ENCODE measurements at places on chromosomes 16 and 17.

DNA sequence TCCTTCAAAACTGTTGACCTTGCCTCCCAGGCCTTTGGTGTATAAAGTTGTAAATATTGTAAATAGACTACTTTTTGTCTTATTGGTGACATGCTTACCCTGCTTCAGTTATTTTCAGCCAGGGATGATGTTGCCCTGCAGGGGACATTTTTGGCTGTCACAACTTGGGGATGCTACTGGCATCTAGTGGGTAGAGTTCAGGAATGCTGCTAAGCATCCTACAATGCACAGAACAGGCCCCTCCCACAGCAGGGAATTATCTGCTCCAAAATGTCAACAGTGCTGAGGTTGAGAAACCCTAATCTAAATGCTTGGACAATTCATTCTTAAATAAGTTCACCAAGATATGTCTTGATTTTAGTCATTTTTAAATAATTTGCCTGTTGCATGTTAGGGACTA lies 459.8 kb downstream of the PMP22 start:
- DNase-seq, result no peak

DNA sequence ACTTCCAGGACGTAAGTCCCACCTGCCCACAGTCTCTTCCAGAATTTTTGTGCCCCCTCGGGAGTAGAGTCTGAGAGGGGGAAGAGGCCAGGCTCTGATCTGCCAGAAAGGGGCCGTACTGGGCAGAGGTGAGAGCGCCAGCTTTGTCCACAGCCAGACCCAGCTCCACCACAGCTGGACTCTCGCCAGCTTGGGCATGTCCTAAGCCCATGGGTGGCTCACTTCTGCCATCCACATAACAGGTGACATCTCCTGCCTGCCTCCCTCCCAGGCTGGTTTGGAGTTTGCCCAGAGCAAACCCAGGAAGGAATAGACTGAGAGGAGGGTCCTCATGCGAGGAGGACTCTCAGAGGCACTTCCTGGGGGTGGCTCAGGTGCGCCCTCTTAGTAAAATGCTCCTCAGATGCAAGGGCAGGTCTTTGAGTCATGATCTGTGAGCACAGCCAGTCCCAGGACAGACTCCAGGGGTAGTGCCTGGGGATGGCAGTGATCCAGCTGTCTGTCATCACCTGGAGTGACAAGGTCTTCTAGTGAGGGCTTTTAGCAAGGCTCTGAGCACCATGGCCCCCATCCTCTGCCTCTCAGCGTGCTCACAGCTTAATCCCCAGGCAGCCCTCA lies 89.2 kb downstream of the AMFR start:
- no peak for DNase-seq

DNA sequence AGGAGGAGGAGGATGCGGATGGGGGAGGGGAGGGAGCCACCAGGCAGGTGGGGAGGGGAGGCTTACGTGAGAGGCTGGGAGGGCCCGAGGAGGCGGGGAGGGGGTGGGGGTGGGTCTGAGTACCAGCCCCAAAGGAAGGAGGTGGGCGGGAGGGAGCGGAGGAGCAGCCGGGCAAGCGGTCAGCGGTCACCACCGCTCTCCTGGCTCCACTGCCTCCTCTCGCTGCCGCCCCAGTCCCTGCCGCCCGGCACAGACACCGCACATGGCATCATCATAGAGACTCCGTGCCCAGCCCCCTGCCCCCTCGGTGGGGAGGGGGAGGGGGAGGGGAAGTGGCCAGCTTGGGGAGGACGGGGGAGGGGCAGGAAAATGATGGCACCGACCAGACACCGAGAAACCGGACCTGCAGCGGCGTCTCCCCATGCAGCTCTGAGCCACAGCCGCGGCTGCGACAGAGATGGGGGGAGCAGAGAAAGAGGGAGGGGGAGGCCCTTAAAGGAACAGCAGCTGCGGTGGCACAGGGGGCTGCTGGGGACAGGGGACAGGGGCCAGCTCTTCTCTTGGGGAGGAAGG lies at the start of gene TLCD3B:
TLCD3B (minus strand) TSS at position 431 of the 573 bp plus-strand sequence. CDS start 744 bp downstream, outside the sequence.
- no peak for DNase-seq

- no peak for DNase-seq
These were observed 21.2 kb downstream of the CHMP6 start for GRCh38 chr17:81012574-81013447.

DNA sequence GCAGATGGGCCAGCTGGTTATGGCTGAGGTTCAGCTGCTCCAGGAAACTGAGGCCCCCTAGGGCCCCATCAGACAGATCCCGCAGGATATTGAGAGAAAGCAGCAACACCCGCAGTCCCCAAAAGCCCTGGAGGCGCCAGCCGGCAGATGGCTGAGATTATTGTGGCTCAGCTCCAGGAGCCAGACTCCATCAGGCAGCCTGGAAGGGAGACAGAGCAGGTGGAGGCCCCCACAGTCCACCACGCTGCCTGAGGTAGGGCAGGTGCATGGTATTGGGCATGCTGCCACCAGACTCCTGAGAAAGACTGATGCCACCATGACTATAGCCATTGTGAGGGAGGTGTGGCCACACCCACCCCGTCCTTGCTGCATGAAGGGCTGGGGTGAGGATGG lies 9.5 kb upstream of the TMEM101 start:
- no peak for DNase-seq

DNA sequence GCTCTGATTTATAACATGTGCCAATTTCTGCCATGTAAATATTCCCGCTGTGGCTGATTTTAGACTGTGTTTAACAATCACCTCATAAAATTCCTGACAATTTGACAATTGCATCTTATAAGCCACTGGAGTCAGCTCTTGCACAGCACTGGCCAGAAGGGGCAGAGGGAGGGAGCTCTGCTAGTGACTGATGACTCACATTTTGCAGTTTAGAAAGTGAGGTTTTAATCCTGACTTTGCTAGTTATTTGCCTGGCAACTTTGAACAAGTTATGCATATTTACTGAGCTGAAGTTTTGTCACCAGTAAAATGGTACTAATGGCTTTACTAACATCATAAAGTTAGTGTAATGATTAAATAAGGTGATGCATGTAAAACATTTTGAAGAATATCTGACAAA lies 452.3 kb downstream of the CNTNAP4 start:
- no peak for DNase-seq

- no peak for DNase-seq
These were observed 21.1 kb upstream of the SPATA32 start for GRCh38 chr17:45282683-45283644.

DNA sequence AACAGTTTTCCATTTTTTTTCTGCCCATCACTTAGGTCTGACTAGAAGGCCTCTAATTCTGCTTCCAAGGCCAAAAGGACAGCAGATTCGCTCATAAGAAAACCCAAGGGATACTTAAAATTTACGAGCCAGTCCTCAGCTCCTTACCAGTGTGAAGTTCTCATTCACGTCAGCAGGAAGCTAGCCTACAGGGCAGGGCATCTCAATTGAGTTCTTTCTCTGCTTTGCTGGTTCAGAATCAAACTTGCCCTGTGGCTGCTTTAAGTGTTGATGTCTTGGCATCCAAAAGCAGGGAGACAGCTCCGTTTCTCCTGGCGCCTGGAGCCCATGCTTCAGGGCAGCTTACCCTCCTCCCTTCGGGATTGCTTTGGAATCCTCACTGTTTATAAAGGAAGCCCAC lies 136.0 kb downstream of the ANKFN1 start:
- DNase-seq, result no peak

GRCh38 chr16:77896415-77897128 lies 108.2 kb downstream of the VAT1L start:
- DNase-seq, result no peak

DNA sequence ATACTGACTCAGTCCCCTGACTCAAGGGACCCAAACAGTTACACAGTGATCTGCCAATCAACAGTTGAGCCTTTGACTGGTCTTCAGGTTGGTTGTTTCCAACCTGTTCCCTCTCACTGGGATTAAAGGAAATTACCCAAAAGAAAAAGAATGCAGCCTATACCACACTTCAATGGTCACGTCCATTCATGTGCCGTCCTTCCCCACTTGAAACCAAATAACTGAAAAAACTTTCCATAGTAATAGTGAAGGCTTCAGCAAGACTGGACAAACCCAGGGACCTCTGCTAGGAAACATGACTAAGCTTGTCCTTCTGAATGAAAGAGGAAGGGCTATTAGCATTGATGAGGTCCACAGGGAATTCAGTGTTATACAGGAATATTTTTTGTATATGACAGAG lies 30.6 kb downstream of the MRPS23 start:
- DNase-seq, result no peak

DNA sequence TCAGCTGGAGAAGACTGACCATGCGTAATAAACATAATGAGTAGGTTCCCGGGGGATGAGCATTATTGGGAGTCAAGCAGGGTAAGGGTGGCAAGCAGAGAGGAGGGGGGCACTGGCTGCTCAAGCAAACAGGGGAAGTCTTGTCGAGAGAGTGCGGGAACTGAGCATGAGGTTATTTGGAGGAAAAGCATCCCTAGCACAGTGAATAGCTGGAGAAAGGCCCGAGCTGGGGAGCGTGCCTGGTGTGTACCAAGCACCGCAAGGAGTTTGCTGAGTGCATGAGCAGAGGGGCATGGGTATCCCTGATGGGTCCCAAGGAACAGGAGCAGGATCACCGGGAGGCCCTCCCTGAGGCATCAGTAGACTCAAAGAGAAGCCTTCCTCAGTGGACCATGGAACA lies 17.2 kb downstream of the CYTH1 start:
- DNase-seq, result no peak

DNA sequence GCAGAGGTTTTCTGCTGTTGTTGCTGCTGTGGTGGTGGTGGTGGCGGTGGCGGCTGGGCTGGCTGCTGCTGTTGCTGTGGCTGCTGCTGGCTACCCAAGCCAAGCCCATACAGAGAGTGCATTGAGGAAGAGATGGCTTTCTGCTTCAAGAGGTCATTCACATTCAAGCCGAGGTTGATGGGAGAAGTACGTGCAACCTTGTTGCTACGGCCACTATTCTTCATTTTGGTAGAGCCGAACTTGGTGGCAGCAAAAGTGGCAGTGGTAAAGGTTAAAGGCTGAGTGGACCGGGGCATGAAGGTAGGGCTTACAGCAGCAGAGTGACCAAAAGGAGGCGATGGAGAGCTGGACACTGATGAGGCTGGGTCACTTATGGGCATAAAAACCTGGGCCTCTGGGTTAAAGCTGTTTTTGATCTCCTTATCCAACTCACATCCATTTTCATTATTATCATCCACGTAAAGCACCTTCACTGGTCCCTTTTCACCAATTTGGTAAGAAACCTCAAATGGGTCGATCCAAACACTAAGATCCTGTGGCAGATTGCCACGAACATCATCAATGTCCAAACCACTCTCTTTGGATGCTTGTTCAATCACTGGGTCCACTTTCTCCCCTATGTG lies 2.8 kb downstream of the TOB1 start:
- DNase-seq, result peak; percentile 50

DNA sequence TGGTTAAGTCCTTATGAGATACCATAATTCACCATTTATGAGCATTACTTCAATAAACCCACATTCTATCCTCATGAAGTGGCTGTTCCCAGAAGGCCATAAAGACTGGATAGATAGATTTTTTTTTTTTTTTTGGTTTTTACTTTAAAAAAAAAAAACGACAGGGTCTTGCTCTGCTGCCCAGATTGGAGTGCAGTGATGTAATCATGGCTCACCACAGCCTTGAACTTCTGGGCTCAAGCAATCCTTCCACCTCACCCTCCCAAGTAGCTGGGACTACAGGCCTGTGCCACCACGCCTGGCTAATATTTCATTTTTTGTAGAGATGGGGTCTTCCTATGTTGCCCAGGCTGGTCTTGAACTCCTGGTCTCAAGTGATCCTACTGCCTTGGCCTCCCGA lies 102.3 kb downstream of the XYLT1 start:
- DNase-seq, result no peak

DNA sequence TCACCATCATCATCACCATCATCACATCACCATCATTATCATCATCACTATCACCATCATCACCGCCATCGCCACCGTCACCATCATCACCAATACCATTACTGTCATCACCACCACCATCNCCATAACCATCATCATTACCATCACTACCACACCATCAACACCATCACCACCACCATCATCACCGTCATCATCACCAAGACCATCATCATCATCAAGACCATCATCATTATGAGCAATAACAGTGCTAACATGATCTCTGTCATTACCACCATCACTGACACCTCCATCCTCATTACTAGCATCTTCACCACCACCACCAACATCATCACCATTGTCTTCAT lies 16.1 kb upstream of the ZNF469 start:
- no peak for DNase-seq

DNA sequence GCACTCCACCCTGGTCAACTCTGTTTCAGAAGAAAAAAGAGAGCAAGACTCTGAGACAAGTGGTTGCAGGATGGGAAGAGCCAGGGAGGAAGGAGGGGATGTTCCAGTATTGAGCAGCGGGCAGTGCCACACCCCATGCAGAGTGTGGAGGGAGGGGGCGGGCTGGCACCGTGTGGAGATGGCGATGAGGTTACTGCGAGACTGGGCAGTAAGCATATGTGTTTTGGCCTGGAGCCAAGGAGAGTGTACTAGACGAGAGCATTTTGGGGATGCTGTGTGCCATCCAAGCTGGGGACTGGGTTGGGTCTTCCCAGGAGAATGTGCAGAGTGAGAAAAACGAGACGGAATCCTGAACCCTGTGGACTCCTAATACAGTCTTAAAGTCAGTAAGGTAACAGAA lies 3.4 kb downstream of the TBC1D24 start:
- DNase-seq, result no peak

GRCh38 chr17:36055921-36056520 lies 8.1 kb upstream of the CCL18 start:
- no peak for DNase-seq

Data from stimulated activated CD4-positive, alpha-beta T cell treated with anti-CD3 and anti-CD28 coated beads, Interleukin-4, amount 100 ng/mL, for 24 hours (primary cell).